ENCODE measurements at places on chromosomes 2 and 18.

DNA sequence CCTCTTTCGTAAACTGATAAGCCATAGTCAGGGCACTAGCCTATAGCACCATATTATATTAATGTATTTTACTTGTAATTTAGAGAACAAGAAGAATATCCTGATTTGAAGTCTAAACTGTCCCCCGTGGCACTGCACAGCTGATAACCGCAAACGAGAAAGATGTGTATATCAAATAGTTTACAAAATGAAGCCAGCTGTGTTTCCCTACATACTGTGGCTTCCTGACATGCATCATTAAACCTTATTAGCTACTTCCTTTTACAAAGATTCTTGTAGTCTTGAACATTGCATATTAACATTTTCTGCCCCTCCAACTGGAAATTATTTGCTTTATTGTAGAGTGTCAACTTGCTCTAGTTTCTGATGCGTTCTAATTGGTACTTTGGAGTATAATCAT is 153.5 kb upstream of the NFATC1 start:
- DNase-seq: no peak

- no peak for DNase-seq
Measured at GRCh38 chr2:172702451-172702850, 33.2 kb upstream of the RAPGEF4 start.

- DNase-seq: no peak
Measured at GRCh38 chr2:176079831-176080539, 3.8 kb downstream of the EVX2 start.

DNA sequence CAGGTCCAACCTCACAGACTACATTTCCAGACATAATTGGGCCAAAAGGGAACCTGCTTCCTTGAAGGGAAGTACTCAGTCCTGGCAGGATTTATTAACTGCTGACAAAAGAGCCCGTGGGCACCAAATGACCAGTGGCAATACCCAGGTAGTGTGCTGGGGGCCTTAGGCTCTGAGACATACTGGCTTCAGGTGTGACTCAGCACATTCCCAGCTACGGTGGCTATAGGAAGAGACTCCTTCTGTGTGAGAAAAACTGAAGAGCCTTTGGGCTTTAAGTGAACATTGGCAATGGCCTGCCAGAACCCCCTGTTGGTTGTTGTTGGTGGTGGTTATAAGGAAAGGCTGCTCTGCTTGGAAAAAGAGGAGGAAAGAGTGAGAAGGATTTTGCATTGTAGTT is 401.8 kb downstream of the KCNJ3 start:
- DNase-seq: no peak

DNA sequence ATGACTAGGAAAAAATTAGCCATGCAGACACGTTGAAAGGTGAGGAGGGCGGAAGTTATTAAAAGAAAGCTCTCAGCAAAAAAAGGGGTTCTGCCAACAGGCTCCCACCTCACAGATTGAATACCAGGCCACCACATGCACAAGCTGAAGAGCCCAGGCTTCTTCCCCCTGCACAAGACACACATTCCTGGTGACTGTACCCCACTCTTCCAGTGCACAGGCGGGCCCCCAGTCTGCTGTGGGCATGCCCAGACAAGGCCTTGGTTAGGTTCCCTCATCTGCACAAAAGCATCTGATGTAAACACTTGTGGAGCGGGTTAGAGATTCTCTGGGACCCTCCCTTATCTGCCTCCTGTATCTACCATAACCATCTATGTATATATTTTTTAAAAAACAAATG is 81.7 kb downstream of the AGPS start:
- DNase-seq: no peak

Measured in cortex of kidney (tissue), 1 donor.